OCI-LY7 (cell line): ENCODE measurements at places on chromosomes 6 and 20.

- DNase-seq = no peak
Measured at GRCh38 chr6:34082864-34083626, 62.8 kb downstream of the GRM4 start.

DNA sequence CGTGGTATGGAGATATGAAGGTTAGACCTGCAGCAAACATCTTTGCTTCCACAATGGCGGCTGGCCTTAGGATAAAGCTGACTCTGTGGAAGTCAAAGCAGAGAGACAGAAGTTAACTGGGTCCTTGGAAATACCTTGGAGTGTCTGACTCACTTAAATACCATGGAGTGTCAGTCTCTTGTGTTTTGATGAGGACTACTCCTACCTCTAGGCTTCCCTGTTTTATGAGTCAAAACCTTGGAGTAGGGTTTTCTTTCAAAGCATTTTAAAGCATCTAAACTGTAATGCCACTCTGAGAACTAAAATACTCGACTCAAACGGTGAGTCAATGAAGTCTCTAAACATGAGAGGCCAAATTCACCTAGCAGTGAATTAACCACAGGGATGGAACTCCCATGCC lies 329.1 kb downstream of the SAMD5 start:
- DNase-seq = no peak

DNA sequence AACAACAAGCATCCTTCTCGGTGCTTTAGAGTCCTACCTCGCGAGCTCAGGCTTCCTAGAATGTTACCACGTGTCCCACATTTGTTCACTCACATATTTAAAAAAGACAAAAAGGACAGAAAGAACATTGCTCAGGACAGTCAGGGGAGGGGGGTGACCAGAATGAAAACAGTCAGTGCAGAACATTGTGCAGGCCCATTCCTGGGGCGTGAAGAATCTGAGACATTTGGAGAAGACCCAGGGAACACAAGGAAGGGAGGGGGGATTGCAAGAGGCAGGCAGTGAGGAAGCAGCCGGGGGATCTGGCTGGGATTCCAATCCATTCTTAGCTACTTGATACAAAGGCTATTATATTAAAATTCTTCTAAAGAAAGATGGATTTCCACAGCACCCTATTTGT lies 270.4 kb upstream of the CITED2 start:
- DNase-seq = no peak

DNA sequence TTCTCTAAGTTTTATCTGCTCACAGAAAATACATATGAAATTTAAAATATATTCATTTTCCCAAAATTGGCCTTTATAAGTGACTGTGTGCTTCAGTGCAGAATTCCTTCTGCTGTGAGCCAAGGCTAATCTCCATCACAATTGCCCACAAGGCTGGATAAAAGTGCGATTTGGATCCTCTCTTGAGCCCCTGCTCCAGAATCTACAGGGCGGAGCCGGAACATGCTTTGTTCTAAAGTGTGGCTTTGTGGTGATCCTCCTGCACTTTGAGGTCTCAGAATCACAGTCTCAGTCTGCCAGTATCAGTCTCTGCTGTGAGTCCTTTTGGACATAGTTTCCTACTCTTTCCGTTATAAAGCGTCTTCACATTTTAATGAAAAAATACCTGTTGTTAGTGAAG lies 28.9 kb downstream of the SMOC2 start:
- no peak for DNase-seq
